Chondrocyte (in vitro differentiated cells): ENCODE measurements at places on chromosomes 7 and 10.

DNA sequence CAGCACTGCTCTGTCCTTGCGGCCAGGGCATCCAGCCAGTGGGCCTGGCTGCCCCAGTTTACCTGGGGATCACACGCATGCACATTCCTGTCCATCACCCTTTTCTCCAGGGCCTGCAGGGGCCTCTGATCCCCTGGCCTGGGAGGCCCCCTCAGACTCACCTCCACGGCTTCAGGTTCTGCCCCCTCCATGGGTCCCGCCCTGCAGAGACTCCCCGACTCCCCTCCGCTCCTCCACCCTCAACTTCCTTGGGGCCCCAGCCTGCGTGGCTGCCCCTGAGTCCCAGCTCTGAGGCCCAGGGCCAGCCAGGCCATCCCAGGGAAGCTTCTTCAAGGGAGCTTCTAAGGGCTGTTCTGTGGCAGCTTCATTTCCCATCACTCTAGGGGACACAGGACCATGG, 324.1 kb downstream of the TCERG1L start:
- DNase-seq = no peak

GRCh38 chr7:48617993-48618392, 306.4 kb upstream of the CDC14C start:
- no peak for DNase-seq

- no peak for DNase-seq
These were observed 5.2 kb downstream of the PHYHIPL start for GRCh38 chr10:59181668-59182067.

- no peak for DNase-seq
These were observed 339.4 kb upstream of the SHH start for GRCh38 chr7:156151658-156152057.

DNA sequence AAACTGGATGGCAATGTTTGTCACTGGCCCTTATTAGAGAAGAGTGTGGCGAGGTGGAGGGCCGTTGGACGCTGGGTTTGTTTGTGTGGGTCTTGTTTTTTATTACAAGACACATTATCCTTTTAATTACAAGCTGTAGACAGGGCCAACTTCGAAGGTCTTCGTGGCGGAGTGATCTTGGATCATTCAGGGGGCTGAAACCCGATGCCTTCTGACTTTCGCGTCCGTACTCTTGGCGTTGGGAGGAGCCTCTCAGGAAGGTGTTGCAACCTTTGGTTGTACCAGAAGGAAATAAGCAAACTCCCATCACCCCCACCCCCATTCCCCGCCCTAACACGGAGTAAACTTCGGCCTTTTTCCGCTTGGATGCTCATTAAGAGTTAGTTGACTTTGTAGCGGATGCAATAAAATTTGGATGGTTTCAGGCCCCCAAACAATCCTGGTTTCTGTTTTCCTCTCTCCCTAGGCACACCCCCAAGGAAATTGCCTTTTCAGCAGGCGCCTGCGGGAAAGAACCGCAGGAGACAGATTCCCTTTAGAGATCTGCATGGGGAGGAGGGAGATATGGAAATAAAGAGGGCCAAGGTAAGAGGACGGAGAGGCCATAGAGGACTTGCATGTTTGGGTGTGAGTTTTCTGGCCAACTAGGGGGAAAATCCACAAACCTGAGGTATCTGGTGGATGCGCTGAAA, 294.5 kb upstream of the NFE2L3 start:
- no peak for DNase-seq

DNA sequence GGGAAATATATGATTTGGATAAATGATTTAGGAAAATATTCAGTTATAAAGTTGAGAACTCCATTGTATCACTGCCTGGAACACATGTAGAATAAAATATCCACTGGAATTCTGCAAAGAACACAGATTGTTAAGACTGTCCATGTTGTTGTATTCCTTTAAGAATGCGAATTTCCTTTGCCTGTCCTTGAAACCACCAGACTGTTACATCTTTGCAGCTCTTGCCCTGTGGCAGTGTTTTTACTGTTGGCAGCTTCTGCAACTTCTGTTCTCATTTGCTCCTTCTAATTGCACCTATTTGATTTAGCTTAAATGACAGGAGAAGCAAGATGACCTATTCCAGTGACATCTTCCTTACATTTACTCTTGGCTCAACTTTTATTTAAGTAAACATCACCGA, 39.7 kb downstream of the MALSU1 start:
- no peak for DNase-seq

GRCh38 chr7:95476904-95477594, 8.7 kb upstream of the ASB4 start:
- DNase-seq = no peak

- no peak for DNase-seq
These were observed 51.2 kb upstream of the TMEM229A start for GRCh38 chr7:124084024-124084423.

DNA sequence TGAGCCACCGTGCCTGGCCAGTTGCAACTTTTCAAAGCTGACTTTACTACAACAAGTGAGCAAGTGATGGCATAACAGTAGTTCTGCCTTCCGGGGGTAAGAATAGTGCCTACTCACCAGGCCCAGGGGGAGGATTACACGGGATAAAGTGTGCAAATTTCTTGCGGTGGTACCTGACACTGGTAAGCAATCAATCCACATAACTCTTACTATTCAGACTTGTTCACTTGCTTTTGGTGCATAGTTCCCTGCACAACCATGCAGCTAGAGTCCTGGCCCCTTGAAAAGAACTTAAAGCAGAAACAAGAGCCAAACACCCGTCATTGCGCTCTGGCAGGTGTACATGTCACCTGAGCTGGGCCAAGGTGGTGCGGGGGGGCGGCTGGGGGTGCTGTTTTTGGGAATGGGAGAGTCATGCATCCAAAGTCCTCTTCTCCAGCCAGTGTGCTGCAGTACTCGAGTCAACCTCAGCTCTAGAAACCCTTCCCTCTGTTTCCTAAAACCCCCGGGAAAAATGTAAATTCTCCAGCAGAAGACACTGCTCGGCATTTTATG, 5.4 kb upstream of the COBL start:
- no peak for DNase-seq

- no peak for DNase-seq
These were observed 58.1 kb upstream of the MXI1 start for GRCh38 chr10:110149259-110149658.

DNA sequence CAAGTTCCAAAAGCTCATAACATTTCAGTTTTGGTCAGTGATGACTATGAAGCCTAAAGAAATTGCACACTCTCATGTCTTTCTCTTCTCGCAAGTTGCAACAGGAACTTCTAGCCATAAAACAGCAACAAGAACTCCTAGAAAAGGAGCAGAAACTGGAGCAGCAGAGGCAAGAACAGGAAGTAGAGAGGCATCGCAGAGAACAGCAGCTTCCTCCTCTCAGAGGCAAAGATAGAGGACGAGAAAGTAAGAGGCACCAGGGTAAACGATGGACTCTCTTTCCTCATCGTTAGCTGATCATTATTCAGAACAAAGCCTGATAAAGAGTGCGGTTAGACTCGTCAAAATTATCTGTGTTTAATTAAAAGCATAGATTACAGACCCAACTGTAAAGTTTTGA, 94.7 kb downstream of the HDAC9 start:
- no peak for DNase-seq

- DNase-seq = no peak
These were observed 35.6 kb upstream of the ADAM12 start for GRCh38 chr10:126423732-126424491.

DNA sequence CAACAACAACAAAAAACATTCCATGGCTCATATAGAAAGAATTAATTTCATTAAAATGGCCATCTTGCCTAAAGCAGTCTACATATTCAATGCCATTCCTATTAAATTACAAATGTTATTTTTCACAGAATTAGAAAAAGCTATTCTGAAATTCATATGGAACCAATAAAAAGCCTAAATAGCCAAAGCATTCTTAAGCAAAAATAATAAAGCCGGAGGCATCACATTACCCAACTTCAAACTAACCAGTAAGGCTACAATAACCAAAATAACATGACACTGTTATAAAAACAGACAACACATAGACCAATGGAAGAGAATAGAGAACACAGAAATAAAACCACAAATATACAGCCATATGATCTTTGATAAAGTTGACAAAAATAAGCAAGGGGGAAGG, 330.4 kb downstream of the KIF20B start:
- no peak for DNase-seq

DNA sequence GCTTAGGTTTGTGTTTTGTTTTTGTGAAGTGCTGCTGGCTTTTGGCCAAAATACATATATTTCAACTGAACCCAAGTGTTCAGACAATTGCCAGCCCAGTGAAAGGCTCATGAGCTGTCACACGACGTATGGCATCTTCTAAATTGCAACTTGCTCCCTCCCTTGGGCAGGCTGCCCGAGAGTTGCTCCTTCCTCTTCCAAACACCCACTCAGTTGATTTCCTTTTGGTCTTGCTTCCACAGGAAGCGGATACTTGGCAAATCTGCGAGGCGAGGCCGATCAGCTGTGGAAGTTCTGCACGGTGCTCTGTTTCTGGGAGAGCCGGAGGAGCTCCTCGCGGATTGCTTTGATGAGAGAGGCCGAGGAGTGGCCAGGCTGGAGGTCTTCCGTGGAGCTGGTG, 39.6 kb upstream of the ATP6V0A4 start:
- DNase-seq = no peak

GRCh38 chr10:29714096-29714874, 79.5 kb upstream of the SVIL start:
- no peak for DNase-seq

GRCh38 chr10:3792710-3793219, 7.8 kb upstream of the KLF6 start:
- no peak for DNase-seq

GRCh38 chr7:74479961-74480829, 26.5 kb downstream of the GTF2IRD1 start:
- peak; percentile 95 for DNase-seq

DNA sequence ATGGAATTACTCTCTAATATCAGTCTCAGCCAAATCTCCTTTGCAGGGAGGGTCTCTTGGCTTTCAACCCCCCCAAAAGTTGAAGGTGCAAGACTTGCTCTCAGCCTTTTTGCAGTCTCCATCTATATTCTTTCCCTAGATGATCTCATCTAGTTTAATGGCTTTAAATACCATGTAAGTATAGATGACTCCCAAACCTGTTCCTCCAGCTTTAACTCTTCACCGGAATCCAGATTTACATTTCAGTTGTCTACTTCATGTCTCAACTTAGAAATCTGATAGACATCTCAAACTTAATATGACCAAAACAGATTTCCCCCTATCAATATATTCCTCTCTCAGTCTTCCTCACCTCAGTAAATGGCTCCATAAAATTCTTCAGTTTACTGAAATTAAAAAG, 9.9 kb upstream of the TAS2R41 start:
- no peak for DNase-seq
